ENCODE measurements at places on chromosomes 1 and 21.
A peak's percentile ranks its signal among the peaks of the same experiment; 100 is the strongest.

GRCh38 chr1:77459881-77460280 lies 178.1 kb downstream of the AK5 start:
- no peak for DNase-seq

- DNase-seq = no peak
Observed at GRCh38 chr21:43918385-43918947, 53.4 kb downstream of the AGPAT3 start.

DNA sequence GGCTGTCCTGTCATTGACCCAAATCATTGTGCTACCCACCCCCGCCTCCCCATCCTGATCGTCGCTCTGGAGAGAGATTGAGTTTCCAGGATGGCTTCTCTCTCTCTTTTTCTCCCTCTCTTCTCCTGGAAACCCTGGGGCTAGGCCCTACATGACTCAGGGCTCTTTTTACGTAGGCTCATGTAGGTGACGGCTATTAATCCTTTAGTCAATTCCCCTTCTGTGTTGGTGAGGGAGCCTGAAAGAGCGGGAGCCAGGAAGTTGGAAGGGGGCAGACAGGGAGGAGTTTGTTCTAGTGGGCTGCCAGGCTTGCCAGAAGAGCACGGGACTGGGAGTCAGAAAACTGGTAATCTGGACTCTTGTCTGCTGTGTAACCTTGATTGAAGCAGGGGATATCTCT lies 9.7 kb downstream of the ATP2B4 start:
- no peak for DNase-seq

DNA sequence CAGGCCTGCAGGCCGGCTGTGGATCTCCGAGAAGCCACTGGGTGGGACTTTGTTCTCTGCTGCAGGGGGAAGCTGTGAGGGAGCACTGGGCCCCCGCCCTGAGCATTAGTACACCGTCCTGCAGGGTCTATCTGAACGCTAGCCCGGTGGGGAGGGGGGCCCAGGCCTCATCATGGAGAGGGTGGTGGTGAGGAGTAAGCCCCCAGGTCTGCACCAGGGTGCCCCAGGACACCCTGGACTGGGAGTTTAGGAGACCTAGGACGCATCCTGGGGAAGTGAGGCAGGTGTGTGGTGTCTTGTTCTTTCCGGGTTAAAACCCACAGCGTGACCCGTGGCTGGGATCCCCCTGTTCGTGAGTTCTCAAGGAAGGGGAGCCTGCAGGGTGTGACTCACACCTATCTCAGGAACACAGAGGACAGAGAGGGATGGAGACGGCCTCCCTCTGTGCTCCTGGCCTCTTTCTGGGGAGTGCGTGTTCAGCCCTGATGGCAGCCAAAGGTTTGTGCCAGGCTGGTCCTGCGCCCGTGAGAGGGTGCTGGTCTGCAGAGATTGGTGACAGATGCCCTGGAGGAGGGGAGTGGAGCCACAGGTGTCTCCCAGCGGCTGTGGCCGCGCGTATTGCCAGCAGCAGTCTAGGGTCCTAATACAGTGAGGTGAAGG lies 44.8 kb downstream of the AGPAT3 start:
- no peak for DNase-seq

DNA sequence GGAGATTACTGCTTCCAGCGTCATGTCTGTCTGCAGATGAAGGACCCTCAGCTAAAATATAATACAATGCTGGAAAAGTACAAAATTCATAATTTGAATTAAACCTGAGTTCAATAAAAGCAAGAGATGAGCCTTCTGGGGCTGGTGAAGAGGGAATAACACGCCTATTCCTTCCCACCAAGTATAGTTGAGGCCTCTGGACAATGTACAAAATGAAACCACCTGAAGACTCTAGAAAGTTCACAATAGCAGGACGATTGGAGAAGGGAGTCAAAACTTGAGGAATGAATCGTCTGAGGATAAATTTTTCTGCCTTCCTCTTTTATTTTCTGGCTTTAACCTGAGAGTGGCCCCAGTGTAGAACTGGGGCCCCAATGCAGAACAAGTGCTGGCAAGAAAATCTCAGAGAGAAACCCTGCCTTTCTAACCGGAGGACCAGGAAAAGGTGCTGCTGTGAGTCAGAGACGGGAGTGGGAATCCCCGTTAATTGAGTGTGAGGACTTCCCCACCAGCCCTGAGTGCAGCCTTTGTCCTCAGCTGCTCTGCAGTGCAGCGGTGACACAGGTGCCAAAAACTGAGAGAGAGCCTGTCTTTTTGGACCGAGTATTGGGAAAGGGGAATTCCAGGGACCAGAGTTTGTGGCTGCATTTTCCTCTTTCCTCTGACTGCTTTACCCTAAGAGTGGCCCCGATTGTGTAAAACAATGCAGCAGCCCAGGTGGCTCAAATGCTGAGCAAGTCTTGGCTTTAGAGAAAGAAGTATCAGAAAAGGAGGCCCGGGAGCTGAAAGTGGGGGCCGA lies 264.9 kb downstream of the DYRK1A start:
- DNase-seq = no peak

DNA sequence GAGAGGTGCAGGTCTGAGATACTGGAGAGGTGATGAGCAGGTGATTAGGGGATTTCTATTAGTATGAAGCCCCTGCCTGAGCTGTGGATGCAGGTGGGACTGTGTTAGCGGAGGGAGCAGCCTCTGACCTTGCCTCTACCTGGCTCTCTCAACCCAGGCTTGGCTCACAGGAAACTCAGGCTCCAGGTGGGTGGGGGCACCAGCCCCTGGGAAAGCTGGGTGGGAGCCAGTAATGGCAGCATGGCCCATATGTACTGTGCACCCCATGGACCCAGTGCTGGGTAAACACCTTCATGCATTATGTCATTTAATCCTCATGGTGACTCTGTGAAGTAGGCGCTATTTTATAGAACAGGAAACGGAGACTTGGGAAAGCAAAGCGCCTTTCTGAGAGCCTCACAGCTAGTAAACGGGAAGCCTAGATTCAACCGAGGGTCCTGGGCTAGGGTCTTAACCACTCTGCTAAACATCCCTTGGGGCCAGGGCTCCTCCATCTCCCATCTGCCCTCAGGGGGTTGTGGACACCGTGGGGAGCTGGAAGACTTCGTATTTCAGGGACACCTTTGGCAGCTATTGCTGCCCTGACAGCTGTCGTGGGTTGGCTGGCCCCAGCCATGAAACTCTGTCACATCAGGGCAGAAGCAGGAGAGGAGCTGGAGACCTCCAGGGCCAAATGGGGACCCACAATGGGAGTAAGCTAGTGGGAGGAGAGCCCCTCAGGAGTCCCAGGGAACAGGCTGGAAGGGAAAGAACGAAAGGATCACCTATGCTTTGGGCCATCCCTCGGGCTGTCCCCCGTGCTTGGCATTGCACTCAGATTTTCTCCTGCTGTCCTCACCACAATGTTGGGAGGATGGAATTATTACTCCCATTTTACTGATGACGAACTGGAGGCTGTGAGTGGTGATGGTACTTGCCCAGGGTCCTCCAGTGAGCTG lies 59.6 kb upstream of the CSF3R start:
- no peak for DNase-seq

DNA sequence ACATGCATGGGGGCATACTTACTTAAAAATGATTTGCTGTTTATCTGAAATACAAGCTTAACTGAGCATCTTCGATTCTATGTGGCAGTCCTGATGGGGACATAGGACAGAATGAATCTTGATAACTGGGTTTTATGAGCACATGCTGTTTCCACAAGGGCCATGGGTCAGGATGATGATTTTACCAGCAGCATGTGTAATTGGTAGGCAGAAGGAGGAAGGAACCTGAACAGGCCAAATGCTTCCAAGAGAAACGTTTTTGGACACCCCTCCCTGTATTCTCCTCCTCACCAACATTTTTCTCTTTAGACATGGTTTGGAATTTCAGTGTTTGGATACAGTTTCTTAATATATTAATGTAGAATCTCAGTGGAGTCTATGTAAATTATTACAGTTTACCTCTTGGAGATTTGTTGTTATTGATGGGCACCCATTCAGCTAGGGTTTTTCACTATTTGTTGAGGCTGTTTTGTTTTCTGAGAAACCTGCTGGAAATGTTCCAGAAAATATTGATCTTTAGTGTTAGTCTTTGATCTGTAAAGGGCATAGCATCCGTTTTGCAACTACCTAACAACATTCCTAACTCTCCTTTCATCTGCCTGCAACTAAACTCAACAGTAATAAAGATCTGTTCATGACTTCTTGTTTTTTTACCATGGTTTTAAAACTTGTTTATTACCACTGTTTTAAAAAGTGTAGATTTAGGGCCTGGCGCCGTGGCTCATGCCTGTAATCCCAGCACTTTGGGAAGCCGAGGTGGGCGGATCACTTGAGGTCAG lies 42.0 kb downstream of the TBCE start:
- no peak for DNase-seq

DNA sequence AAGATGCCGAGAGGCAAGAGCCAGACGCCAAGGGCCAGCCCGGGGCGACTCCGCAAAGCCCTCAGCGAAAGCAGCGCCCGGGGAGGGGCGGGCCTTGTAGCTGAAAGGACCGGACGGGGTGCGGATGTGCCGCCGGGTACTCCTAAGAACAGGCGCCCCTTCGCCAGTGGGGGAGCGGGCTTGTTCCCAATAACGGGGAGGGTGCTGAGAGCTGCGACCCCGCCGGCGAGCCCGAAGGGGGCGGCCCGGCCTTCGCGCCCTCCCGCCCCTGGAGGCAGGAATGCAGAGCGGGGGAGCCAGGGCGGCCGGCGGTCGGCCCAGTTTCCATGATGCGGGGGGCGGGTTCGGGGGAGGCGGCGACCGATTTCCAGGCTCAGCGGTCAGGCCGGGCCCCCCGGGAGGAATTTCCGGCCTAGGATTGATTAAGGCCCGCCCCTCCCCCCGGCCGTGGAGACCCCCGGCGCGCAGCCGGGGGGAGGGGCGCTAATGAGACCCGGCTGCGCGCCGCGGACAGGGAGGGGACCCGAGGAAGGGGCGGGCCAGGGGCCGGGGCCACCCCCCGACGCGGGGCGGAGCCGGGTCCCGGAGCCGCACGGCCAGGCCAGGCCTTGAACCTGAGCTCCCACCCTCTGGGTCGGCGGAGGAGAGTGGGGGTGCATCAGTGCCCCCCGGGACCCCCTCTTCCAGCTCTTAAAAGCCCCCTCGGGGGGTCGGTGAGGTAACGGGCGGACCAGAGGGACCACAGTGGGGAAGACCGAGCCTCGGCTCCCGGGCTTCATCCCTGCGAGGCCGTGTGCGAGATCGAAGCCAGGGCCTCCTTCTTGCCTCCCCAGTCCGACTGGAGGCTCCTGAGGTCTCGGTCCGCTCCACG lies 898 bp upstream of the TMEM200B start:
- DNase-seq = peak; percentile 33

- no peak for DNase-seq
Observed at GRCh38 chr1:221521686-221522085, 220.2 kb downstream of the DUSP10 start.

DNA sequence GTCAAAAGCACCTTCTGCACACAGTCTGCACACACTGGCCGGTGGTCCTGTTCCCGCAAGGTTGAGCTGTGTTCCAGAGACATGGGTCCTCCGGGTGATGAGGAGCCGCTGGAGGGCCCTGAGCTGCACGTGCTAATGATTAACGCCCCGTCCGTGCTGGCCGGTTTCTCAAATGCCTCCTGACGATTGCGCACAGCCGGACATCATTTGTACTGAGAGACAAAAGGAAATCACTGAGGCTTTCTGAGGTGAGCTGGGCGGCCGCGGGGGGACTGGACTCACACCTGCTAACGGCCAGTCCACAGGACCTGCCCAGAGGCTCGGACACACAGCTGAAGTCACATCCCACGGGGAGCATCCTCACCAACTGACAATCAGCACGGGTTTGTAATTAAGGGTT lies 29.2 kb downstream of the POFUT2 start:
- no peak for DNase-seq

GRCh38 chr1:28853093-28853742 lies 41.2 kb downstream of the OPRD1 start:
- DNase-seq = no peak

DNA sequence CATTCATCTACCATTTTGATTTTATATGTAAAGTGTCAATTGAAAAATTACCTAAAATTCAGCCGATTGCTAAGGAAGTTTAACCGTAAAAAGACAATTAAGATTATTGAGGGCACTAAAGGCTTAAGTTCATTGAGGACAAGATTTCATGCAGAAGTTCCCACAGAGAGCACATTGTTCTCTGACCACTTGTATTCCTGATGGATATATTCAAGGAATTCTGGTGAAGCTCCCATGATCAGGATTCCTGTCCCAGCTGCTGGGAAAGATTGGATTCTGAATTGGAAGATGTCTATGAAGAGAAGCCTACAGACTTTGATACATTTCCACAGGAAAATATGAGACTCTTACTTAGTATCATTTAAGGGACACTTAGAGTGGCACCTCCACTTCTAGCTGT lies 209.2 kb upstream of the KCTD3 start:
- no peak for DNase-seq

DNA sequence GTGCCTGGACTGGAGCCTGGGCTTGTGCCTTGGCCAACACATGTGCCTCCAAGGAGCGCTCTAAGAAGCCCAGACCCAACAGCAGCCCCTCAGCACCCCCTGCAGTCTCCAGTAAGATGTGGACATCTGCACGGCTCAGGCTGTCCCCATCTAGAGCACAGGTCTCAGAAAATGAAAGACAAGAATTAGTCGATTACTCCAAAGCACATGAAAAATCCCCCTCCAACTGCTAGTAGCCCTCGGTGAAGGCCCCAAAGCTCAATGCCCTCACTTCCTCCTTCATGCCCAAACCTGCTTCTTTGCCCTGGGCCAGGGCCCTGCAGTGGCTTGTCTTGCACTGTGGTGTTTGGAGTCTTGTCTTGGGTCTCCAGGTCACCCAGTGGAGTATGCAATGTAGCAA lies 21.9 kb upstream of the ERO1B start:
- no peak for DNase-seq

DNA sequence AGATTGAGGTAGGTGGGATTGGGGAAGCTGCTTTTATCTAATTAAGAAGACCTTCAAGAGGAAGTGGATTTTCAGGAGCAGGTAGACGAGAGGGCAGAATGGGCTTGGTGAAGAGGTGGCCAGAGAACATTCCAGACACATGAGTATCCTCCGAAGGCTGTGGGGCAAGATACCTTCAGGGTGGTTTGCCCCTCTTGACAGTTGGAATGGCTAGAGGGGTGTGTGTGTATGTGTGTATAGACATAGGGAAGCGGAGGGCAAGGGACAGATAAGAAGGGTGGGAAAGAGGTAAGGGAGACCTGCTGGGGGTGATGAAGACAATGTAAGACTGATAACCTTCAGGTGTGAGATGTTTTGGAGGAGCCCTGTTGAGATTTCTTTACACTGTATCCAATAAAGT lies 46.8 kb upstream of the TSPAN2 start:
- no peak for DNase-seq
